ENCODE measurements at places on chromosomes 4 and X.

- H3K4me1 ChIP-seq: peaks cover 20% of the 10 kb centered on the region
- H3K27me3 ChIP-seq: no peaks in the 10 kb centered on the region
- no peaks in the 10 kb centered on the region for H3K36me3 ChIP-seq
- DNase-seq: no peak
- no peak overlapping the region for H3K27ac ChIP-seq
- no peak overlapping the region for H3K4me3 ChIP-seq
These were observed 59.7 kb upstream of the PGRMC2 start for GRCh38 chr4:128347175-128347868.

- no peaks in the 10 kb centered on the region for H3K36me3 ChIP-seq
- no peak overlapping the region for H3K4me3 ChIP-seq
- no peak overlapping the region for H3K27ac ChIP-seq
- no peak for DNase-seq
- no peaks in the 10 kb centered on the region for H3K27me3 ChIP-seq
- H3K4me1 ChIP-seq: no peaks in the 10 kb centered on the region
These were observed 324.8 kb upstream of the INTU start for GRCh38 chr4:127307996-127308395.

GRCh38 chr4:107196312-107196711 is 160.2 kb upstream of the DKK2 start:
- no peak overlapping the region for H3K4me3 ChIP-seq
- no peak for DNase-seq
- H3K4me1 ChIP-seq: no peaks in the 10 kb centered on the region
- no peaks in the 10 kb centered on the region for H3K36me3 ChIP-seq

GRCh38 chrX:25968920-25969319 is 169.2 kb upstream of the MAGEB18 start:
- H3K4me1 ChIP-seq: no peaks in the 10 kb centered on the region
- no peaks in the 10 kb centered on the region for H3K36me3 ChIP-seq
- no peak overlapping the region for H3K27ac ChIP-seq
- DNase-seq: peak; percentile 40
- no peaks in the 10 kb centered on the region for H3K27me3 ChIP-seq

GRCh38 chrX:136639506-136640176 is 8.3 kb upstream of the CD40LG start:
- no peaks in the 10 kb centered on the region for H3K36me3 ChIP-seq
- H3K4me3 ChIP-seq: no peak overlapping the region
- DNase-seq: no peak
- H3K4me1 ChIP-seq: no peaks in the 10 kb centered on the region

DNA sequence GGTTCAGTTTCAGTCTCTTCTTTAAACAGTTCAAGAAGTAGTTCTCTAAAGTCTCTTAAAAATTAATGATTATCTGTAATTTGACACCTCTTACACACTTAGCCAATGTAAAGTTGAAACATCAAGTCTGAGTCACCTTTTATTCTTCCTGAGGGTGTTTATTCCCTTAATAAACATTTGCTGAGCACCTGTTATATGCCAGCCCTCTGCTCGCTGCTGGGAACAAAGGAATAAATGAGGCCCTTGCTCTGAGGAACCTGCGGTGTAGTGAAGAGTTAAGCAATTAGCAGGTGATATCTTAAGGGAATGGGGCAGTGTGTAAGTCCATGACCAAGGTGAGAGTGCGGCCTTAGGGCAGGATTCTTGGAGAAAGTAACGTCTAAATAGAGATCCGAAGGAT is 5.2 kb upstream of the NDNF start:
- no peak overlapping the region for H3K27ac ChIP-seq
- H3K4me1 ChIP-seq: peaks cover 6% of the 10 kb centered on the region
- no peak for DNase-seq
- H3K4me3 ChIP-seq: no peak overlapping the region
- no peaks in the 10 kb centered on the region for H3K36me3 ChIP-seq

DNA sequence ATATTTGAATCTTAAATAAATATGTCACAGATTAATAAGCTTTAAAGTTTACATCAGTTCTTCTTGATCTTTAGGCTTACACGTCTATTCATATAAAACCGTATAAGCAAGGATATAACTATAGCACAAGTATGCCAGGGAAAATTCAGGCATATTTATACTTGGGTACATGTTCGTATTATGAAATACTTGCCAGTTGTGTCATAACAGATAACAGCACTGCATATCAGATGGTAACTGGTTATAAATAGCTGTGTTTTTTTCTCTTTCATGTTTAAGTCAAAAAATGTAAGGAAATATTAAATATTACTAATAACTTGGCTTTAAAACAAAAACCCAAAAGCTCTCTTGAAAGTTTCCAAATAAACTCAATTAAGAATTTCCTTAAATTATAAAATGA is 17.5 kb downstream of the BRWD3 start:
- H3K27ac ChIP-seq: no peak overlapping the region
- no peaks in the 10 kb centered on the region for H3K36me3 ChIP-seq
- H3K4me3 ChIP-seq: no peak overlapping the region
- H3K4me1 ChIP-seq: no peaks in the 10 kb centered on the region

GRCh38 chrX:2554891-2555290 is 54.1 kb upstream of the DHRSX start:
- H3K36me3 ChIP-seq: no peaks in the 10 kb centered on the region
- no peaks in the 10 kb centered on the region for H3K27me3 ChIP-seq
- H3K27ac ChIP-seq: no peak overlapping the region
- no peak overlapping the region for H3K4me3 ChIP-seq

- peaks cover 4% of the 10 kb centered on the region for H3K4me1 ChIP-seq
- no peak overlapping the region for H3K4me3 ChIP-seq
- H3K36me3 ChIP-seq: no peaks in the 10 kb centered on the region
- no peaks in the 10 kb centered on the region for H3K27me3 ChIP-seq
- no peak overlapping the region for H3K27ac ChIP-seq
These were observed 10.8 kb downstream of the LRP2BP start for GRCh38 chr4:185384930-185385331.

DNA sequence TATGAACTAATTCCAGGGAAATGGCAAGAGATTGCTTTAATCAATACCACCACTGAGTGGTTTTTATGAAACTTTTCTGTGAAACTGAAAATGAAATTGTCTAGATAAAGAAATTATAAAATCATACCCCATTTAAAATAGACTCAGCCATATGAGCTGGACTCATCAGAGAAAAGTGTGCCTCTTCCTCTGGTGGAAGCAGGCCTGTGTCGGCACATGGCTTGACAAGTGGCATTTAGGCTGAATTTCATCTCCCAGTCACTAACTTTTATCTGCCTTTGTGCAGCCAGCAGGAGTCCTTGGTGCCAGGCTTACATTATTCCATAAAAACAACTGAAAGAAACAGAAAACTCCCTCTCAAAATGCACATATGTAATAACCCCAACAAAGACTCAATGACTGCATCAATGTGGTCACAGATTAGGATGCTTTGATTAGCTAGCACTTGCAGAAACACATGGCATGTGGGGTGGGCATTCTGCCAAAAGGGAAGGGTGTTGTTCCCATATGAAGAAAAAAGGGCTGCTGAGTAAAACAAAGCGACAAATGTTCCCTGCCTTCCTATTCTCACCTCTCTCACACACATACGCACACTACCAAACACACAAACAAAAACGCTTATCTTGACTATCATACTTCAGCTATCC is 232.3 kb downstream of the PABPC4L start:
- H3K36me3 ChIP-seq: no peaks in the 10 kb centered on the region
- H3K4me1 ChIP-seq: no peaks in the 10 kb centered on the region
- no peak for DNase-seq
- H3K4me3 ChIP-seq: no peak overlapping the region

DNA sequence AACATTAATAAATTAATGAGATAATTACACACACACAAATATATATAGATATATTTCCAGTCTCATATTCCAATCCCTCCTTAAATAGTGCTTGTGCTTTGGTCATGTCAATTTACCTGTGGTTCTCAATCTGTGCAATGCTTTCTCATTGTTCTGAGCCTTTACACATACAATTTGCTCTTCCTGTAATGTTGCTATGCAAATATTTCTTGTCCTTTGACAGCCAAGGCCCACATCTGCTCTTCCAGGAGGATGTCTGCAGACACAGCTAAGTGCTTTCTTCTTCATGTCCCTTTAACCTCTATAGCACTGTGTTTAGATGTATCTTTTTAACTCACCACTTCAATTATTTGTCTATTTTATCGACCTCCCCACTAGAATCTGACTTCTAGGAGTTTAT is 67.3 kb upstream of the RAPGEF2 start:
- no peak overlapping the region for H3K27ac ChIP-seq
- no peak for DNase-seq
- no peaks in the 10 kb centered on the region for H3K27me3 ChIP-seq
- no peak overlapping the region for H3K4me3 ChIP-seq
- H3K36me3 ChIP-seq: no peaks in the 10 kb centered on the region
- H3K4me1 ChIP-seq: no peaks in the 10 kb centered on the region

DNA sequence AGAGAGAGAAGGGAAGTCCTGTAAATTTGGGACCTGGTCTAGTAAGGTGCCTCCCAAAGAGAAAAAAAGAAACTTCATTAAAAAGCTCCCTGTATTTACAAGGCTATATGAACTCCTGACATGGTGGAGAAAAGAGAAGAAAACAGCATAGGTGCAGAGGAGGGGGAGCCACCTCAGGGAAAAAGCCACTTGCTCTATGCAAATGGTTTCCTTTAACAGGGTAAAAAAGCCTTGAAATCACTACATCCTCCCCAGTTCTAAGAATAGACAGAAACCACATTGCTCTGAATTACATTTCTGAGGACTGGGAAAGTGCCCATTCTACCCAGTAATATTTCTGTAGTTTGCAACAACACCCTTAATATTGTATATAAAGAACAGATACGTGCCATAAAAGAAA is 165.5 kb downstream of the KLF8 start:
- H3K36me3 ChIP-seq: no peaks in the 10 kb centered on the region
- H3K4me1 ChIP-seq: no peaks in the 10 kb centered on the region
- H3K27me3 ChIP-seq: no peaks in the 10 kb centered on the region
- no peak for DNase-seq
- no peak overlapping the region for H3K4me3 ChIP-seq

GRCh38 chrX:1507511-1508463 is 29.2 kb downstream of the P2RY8 start:
- H3K4me3 ChIP-seq: no peak overlapping the region
- DNase-seq: no peak
- no peaks in the 10 kb centered on the region for H3K36me3 ChIP-seq
- no peaks in the 10 kb centered on the region for H3K4me1 ChIP-seq
- H3K27ac ChIP-seq: no peak overlapping the region

- H3K27ac ChIP-seq: peak overlapping the region; percentile 99
- no peak for DNase-seq
- H3K4me1 ChIP-seq: peaks cover 13% of the 10 kb centered on the region
- H3K4me3 ChIP-seq: peak overlapping the region; percentile 64
- H3K36me3 ChIP-seq: no peaks in the 10 kb centered on the region
These were observed 612 bp downstream of the MAGED2 start for GRCh38 chrX:54808109-54808604.

DNA sequence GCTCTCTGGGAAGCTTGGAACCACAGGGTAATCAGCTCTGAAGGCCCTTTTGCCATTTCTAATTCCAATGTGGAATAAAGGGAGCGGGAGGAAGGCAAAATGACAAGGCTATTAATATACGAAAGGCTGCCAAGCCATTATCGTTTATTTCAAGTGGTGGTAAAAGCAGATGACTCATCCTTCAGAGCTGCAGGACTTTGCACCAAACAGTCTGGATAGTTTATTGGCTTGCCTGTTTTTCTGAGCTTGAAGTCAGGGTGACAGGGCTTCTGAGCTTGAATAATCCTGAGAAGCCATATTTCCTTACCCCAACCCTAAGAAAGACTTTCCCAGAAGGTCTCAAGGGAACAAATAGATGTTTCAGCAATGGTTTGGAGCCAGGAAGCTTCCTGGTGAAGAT is 7.7 kb upstream of the GABRE start:
- no peak overlapping the region for H3K4me3 ChIP-seq
- H3K27ac ChIP-seq: no peak overlapping the region
- no peaks in the 10 kb centered on the region for H3K36me3 ChIP-seq
- no peak for DNase-seq
- no peaks in the 10 kb centered on the region for H3K27me3 ChIP-seq

Measured in Caco-2 (cell line).